ENCODE measurements at places on chromosomes 11 and 22. TPM values are rescaled to one million over a fixed set of nuclear protein-coding genes. Genes with fewer than 3 reads are reported as not detected.

KDM4E gene
- not detected for total RNA-seq

CYB561A3 gene
- total RNA-seq = 13.6 TPM

MS4A4E gene
- not detected for total RNA-seq

SERGEF gene
- total RNA-seq = 18.1 TPM

OR1S1 gene
- not detected for total RNA-seq

FHIP1B gene
- 5.9 TPM for total RNA-seq

SAMM50 gene
- 60.0 TPM for total RNA-seq

STIP1 gene
- 363 TPM for total RNA-seq

DNA sequence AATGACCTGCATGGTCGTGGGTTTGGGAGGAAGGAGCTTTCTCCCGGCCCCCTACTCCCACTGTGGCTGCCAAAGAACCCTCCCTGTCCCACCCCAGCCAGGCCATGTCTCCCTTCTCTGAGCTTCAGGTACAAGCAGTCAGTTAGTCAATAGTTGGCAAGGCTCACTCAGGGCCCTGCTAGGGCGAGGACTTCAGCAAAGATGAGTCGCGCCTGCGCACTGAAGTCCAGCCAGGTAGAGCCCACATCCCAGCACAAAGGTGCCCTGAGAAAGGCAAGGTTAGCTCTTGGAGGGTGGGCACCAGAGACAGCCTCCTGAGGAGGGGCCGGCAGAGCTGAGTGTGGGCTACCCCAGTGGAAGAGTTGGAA, 11.1 kb downstream of the C11orf86 start:
- no peak for DNase-seq

DNA sequence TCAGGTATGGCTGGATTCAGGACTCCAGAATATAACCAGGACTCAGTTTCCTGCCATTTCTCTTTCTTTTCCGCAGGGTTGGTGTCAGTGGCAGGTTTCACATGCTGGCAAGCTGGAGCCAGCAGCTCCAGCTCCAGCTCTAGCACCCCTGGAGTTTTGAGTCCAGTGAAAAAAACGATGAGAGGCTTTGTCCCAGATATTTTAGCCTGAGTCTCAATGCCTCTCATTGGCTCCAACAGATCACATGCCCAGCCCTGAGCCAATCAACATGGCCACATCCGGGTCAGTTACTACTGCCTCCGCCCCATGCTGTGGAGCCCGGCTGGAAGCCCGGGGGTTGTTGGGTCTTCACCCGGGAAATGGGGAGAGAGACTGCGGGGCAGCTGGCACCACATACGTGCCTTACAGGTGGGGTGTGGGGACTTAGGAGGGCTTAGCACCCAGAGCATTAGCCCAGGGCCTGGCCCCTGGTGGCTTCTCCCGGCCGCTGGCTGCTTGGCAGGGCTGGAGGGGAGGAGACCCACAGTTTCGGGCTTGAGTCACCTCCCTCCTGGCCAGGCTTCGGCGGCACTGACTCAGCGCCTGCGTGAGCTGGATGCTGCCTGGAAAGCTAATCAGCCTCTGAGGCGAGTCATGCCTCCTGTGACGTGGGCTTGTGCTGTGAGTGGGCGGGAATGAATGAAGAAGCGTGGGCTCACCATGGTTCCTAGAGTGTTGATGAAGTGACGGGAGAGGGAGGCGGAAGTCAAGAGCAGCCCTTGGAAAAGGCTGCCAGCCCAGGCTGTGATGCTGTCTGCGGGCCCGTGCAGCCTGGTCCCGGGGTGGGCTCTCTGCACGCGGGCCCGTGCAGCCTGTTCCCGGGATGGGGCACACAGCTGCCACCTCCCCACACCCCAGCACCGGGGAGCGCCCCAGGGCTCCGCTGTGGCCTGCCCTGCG, 15.3 kb upstream of the MRTFA start:
- peak; percentile 100 for DNase-seq

- DNase-seq = peak; percentile 65
Observed at GRCh38 chr11:76512851-76513653, 68.2 kb downstream of the EMSY start.

GRCh38 chr11:7651700-7652099, 21.6 kb downstream of the CYB5R2 start:
- DNase-seq = no peak

DNA sequence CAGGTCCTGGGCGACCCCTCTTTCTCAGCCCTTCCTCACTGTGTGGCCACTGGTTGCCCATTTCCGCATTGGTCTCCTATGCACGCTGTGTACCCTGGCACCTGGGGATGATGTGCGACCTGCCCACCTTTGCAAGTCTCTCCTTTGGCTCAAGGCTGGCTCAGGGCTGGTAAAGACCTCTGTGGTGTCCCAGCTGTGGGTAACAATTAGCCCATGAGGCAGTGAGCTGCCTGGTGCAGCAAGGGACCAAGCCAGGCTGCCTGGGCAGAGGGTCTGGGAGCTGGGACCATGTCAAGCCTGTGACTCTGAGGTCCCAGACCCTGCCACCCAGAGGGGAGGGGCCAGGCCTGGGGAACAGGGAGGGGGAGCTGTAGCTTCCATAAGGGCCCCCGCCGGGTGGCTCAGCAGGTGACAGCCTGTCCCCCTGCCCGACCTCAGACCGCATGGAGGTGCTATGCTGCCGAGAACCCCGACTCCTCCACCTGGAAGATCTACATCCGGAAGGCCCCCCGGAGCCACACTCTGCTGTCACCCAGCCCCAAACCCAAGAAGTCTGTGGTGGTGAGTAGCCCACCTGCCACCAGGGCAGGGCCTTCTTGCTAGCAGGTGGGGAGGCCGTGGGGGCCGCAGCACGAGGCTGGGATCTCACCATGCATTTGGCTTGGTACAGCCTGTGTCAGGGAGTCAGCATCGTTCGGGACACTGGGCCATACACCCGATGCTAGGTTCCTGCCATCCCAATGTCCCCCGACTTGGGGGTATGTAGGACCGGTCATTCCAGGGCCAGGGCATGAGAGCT, 112.5 kb downstream of the KCNQ1OT1 start:
- DNase-seq = no peak

GRCh38 chr11:7509966-7510365, 3.8 kb upstream of the PPFIBP2 start:
- DNase-seq = no peak

DNA sequence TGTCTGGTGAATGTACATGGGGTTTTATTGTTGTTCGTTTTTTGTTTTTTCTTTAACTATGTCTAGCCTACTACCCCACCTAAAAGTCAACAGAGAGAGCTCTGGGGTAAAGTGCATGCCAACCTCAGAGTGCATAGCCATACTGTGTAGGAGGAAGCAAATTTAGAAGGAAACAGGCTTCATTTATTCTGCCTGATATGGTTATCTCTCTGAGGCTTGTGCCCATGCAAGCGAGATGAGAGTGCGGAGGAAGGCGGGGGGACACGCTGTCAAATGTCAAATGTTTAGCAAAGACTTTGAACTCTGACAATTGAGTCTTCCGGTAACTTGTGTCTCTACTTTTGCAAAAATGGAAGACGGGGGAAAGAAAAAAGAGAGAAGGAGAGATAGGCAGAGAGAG, 295.5 kb downstream of the ETS1 start:
- DNase-seq = no peak

DNA sequence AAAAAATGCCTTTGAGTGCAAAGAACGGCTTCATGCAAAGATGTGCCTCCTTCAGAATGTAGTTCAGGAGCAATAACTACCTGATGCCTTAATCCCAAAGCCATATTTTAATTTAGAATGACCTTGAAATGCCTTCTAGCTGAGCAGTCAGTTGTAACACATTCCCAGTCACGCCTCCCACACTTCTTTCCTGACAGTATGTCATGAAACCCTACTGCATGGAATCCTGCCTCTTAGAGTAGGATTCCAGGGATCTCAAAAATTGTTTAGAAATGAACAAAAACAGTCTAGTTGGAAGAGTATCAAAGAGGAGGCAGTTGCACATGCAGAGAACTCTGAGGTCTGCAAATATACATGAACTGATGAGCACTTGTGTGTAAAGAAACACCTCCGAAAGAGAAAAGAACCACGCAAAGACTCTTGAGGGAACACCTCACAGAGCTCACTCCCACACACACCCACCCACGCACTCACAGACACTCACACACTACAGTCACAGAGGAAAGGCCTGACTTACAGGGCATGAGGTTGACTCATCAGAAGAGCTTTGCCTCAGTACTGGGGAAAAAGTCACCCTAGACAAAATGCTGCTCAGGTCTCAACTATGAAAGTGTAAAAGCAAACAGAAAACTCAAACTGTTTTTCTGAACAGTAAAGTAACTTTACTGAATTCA, 77.4 kb downstream of the GGTLC2 start:
- DNase-seq = peak; percentile 83

DNA sequence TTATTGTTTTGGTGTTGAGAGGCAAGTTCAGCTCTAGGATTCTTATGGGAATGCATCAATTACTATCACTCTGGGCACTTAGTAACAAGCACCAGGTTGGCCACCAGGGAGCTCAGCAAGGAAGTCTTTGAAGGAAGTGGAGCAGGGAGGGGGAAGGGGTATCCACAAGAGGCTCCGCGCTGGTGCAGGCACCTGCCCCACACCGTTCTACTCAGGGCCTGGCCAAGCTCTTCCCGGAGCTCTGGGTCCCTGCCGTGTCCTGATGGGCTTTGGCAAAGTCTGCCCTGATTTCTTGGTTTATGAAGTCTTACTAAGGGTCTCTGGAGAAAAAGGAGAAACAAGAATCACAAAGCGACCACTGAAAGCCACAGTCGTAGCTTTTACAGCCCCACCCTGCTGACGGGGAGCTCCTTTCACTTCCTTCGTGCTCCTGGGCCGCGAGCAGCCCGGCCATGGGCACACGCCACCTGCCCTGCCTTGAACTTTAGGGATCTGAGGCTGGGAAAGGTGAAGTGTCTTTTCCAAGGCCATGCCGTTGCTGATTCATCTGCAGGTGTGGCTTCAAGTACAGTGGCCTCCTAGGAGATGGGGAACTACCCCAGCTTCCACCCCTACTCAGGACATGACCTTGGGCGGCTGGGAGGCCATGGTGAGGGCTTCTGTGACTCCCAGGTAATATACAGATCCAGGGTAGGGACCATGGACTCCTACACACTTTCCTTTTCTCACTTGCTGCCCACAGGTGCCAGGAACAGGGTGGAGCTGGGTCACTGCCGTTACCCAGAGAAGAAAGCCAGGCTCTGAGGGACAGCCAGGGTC, 15.9 kb upstream of the LRRC32 start:
- no peak for DNase-seq

- no peak for DNase-seq
Observed at GRCh38 chr11:57155400-57155799, 26.4 kb upstream of the LRRC55 start.

GRCh38 chr11:11500744-11501487, 120.9 kb downstream of the GALNT18 start:
- no peak for DNase-seq

DNA sequence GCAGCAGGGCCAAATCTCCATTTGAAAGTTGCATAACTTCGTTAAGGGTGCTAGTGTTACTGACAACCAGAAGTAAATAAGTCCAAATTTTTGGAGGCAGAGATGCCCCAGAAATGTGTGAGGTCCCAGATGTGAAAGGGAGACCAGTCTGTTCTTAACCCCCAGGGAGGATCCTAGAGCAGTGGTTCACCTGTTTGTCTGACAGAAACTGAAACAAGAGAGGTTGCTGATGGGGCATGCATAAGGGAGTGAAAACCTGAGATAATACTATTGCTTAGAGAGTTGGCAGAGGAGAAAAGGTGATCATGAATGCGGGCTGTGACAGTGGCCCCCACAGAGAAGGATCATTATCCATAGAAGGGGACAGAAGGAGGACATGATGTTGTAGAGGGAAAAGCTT, 3.8 kb downstream of the CBLIF start:
- DNase-seq = no peak

- no peak for DNase-seq
Observed at GRCh38 chr11:10683429-10683828, 10.1 kb downstream of the IRAG1 start.

- DNase-seq = no peak
Observed at GRCh38 chr11:94785509-94785908, 17.4 kb downstream of the AMOTL1 start.

- DNase-seq = peak; percentile 86
Observed at GRCh38 chr11:134119094-134119493, 50.2 kb downstream of the JAM3 start.

DNA sequence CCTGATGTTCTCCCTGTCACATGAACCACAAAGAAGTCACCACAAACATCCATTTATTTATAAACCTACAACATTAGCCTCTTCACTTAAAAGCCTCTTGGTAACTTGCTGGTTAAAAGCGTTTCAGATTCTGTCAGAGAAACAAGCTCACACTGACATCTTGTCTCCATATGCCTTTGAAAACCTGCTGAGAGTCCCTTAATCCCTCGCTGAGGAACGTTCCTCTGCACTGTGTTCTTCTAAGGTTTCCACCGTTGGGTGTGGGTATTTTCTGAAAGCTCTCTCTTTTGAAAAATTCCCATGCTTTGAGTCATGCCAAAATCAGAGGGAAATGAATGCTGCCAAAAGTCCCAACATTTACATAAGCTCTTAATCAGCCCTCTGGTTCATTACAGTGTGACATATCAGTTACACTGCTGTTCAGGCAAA, 149.8 kb downstream of the CCDC34 start:
- DNase-seq = peak; percentile 94

- DNase-seq = peak; percentile 51
Observed at GRCh38 chr11:10327254-10327653, 22.4 kb downstream of the ADM start.

DNA sequence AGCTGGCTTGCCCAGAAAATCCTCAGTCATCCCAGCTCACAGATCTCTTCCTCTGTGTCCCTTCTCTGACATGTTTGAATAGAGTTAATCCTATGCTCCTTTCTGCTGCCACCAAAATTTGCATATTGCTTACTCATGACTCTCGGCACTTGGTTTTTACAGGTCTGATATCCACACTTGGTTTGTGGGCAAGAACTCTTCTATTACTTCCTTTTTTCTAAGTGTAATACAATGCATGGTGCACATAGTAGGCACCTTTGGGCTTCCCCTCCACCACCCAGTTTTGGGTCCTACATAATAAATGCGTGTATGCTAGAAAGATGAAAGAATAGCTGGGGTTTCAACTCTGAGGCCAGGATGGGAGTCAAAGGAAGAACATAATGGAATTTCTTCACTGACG, 69.7 kb upstream of the GRK3 start:
- no peak for DNase-seq

DNA sequence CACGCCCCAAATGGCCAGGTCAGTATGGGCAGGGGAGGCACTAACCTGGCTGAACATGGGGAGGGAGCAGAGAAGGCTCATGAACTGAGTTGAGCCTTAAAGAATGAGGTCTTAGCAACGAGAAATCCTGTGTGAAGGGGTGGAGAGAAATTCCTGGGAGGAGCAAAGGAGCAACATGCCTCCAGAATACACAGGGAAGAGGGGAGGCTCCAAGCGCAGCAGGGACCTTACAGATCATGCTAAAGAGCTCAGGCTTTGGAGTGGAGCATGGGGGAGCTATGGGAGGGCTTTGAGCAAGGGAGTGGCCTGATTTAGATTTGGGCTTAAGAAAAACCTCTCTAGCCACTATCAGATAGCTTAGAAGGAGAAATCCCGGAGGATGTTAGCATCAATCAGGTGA, 88.1 kb downstream of the MN1 start:
- DNase-seq = no peak

- DNase-seq = no peak
Observed at GRCh38 chr11:75351541-75351790, at the start of gene ARRB1. Gene ARRB1, minus strand, starts transcription at chr11:75351661. Its CDS starts 54 bp downstream, at chr11:75351607.

GRCh38 chr11:125253795-125254525, 89.4 kb downstream of the PKNOX2 start:
- no peak for DNase-seq

GRCh38 chr11:120794748-120795147, 229.2 kb upstream of the TBCEL start:
- no peak for DNase-seq

Measured in IMR-90 (cell line).